ENCODE measurements at places on chromosomes 4 and X. TPM values are rescaled to one million over a fixed set of nuclear protein-coding genes. Genes with fewer than 3 reads are reported as not detected.

The SLC6A14 gene
- not detected for total RNA-seq

The RASSF6 gene
- total RNA-seq, result 0.06 TPM

The AFF1 gene
- total RNA-seq, result 200 TPM

The PRSS12 gene
- total RNA-seq, result 52.1 TPM

The BEX1 gene
- not detected for total RNA-seq

The CSAG2 gene
- not detected for total RNA-seq

The TMA16 gene
- total RNA-seq, result 27.5 TPM

The ALB gene
- 5.0 TPM for total RNA-seq

The CLDN34 gene
- total RNA-seq, result not detected

The SPIN2B gene
- 12.6 TPM for total RNA-seq

The EVC2 gene
- 15.4 TPM for total RNA-seq

The PTPN13 gene
- 24.3 TPM for total RNA-seq

The MND1 gene
- total RNA-seq, result 1.0 TPM

The XAGE2 gene
- total RNA-seq, result not detected

The AVPR2 gene
- 0.35 TPM for total RNA-seq

The DMRTC1B gene
- not detected for total RNA-seq

The FLNA gene
- total RNA-seq, result 4,271 TPM

The GDPD2 gene
- not detected for total RNA-seq

The GABRE gene
- total RNA-seq, result 27.0 TPM
